ENCODE measurements at places on chromosomes 7 and 10.

- DNase-seq, result no peak
These were observed 6.9 kb upstream of the CREB3L2 start for GRCh38 chr7:138008588-138009349.

GRCh38 chr7:150428671-150429451 is 21.6 kb upstream of the GIMAP8 start:
- no peak for DNase-seq

- DNase-seq, result no peak
These were observed 323.1 kb downstream of the TFEC start for GRCh38 chr7:115707258-115708012.

- no peak for DNase-seq
These were observed 31.3 kb upstream of the GALNT11 start for GRCh38 chr7:151993977-151994676.

DNA sequence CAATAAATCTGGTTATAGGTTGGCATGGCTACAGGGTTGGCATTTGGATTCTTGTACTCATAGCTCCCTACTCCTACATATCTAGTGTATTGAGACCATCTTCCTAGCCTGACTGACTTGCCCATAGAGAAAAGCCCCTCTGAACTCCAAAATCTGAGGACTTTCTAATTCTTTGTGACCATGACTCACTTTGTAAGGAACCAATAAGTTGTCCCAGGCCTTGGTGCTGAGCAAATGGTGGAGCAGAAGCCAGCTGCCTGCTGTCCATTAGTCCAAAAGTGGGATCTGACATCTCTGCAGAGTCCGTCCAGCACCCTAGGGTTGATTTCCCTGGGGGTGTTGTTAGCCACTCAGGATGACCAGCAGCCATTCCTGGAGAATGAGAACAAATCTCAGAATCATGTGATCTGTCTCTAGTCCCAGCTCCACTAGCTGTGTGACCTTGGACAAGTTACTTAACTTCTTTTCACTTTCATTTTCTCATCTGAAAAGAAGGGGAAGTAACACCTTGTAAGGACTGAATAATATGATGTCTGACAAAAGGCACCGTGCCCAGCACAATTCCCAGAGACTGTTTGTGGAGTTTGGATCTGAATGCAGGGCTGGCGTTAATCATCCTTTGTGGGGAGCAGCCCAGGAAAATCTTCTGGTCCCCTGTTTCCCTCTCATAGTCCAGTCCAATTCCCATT is 44.1 kb downstream of the MTURN start:
- no peak for DNase-seq

DNA sequence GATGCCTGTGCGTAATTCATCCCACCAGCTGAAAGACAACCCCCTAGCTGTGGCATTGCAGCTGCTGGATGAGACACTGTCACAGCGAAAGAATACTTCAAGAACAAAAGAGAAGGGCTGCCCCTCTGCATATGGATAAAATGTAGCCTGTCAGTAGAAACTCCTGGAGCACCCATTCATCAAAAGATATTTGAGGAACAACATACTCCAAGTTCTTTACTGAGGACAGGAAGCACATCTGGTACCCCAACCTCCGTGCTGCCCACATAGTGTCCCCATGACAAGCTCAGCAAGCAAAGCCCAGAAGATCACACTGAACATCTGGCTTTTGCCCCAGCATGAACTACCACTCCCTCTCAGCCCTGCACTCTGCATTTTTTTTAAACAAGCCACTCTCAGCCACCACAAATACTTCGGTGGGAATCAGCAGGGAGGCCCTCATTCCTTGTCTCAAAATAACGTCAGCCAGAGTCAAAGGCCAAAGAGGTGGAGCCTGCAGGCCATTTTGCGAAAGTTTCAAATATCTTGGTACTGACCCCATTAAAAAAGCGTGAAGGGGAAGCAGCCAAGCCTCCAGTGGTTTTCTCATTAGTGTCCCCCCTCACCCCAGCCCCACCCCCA is 1.7 kb downstream of the CREB3L2 start:
- no peak for DNase-seq

DNA sequence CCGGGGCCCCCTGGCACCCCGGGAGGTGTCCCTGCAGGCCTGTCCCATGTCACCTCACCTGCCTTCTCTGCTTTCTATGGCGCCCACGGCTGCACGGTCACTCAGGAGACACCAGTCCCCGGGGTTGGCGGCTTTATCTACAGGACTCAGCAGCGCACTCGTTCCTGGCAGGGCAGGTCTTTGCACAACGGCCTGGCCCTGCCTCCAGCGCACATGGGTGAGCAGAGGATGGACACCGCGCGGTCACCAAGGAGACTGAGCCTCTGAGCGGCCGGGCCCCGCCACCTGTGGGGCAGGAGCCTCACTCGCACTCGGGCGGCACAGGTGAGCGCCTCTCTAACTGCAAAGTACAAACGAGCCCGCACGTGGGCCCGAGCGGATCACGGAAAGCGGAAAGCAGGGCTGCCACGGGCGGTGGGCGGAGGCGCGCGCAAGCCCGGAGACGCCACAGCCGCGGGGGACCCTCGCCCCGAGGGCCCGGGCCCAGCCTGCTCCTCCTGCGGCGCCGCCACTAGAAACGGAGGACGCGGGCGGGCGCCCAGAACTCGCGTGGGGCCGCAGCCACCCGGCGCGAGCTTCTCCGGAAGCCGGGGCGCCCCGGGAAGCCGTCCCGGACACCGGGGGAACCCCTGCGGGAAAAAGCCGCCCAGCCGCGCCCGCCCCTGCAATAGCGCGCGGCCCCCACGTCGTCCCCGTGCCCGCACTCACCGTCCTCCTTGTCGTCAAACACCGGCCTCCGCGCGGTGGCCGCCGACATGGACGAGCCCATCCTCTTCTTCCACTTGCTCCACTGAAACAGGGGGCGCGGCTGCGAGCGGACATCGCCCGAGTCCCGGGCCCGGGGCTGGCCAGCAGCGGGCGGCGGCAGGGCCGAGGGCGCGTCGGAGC is 642 bp downstream of the STK32C start:
- DNase-seq, result no peak

- no peak for DNase-seq
These were observed 157.5 kb downstream of the TAX1BP1 start for GRCh38 chr7:27897441-27897847.

DNA sequence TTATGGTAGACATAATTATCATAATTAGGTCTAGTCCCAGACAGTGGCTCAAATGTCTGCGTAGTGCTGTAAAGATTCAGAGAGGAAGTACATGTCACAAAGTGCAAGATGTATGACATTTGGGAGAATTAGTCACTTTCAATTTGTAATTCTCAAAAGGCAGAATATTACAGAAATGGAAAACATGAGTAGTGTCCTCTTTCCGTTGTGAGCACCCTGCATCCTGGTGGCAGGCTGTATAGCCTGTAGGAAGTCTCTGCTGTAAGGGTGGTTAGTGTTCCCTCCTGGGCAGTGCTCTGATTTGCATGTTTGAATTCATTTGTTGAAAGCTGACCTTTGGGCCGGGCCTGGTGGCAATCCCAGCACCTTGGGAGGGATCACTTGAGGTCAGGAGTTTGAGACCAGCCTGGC is 17.0 kb downstream of the CDK14 start:
- DNase-seq, result no peak

DNA sequence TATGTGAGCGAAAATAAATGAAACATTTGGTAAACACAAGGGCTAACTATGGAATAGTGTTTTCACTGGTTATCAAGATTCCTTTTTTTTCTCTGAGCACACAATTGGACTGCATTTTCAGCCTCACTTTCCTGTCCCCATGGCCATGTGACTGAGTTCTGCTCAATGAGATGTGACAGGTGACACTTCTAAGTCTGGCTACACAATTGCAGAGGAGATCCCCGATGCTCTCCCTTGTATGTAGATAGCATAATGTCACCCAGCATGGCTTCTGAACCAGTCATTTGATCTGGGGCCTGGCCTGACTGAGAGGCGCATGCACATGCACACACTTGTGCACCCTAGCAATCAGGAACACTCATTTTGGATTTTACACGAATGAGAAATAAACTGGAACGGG is 581.8 kb downstream of the GRID1 start:
- no peak for DNase-seq

- peak; percentile 38 for DNase-seq
These were observed 1.2 kb downstream of the JAZF1 start for GRCh38 chr7:28179120-28180030.

DNA sequence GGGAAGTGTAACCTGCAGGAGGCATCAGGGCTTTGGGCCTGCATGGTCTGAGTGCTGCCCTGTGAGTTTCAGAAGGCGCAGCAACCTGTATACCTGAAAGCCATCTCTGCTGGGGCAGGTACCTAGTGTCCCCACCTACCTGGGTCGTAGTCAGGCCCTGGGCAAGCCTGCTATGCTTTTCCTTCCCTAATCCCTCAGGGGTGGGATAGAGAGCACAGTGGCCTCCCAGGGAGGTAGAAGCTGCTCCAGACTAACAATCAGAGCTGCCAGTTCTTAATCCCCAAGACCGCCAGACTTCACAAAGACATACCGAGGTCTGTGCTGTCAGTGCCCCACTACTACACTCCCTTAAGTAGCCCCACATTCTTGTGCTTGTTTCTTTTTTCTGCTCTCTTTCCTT is 52.0 kb downstream of the PTEN start:
- DNase-seq, result no peak

All from amygdala (tissue), 56 donors.